Activated T-helper 1 cell treated with Interleukin-2 at 50 U/mL for 16 hours (primary cell): ENCODE measurements at places on chromosomes 16 and 17.

- no peak for DNase-seq
These were observed 19.7 kb downstream of the CIITA start for GRCh38 chr16:10896723-10897122.

GRCh38 chr17:64077379-64077778, 52.6 kb downstream of the ERN1 start:
- DNase-seq = no peak

GRCh38 chr17:49965524-49965909, 3.5 kb upstream of the DLX4 start:
- DNase-seq = no peak

DNA sequence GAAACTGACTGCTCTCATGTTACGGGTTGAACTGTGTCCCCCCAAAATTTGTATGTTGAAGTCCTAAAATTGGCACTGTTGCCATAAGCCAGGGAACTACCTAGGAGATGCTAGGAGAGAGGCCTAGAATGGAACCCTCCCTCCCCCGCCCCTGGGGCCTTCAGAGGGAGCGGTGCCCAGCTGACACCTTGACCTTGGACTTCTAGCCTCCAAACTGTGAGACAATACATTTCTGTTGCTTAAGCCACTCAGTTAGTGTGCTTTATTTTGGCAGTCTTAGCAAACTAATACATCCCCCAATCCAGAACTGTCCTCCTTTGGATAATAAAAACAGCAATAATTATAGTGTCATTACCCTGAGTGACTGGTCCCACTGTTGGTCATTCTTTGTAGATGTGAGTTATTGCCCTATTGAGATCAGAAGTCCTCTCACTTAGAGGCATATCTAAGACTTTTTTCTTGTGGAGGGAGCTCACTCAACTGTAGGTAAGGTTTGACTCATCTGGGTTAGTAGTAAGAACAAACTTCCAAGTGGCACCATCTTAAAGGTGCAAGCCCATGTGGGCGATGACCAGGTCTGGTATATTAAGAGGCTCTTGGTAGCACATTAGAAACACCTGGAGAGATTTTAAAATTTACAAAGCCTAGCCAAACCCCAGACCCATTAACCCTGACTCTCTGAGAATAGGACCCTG, 93.0 kb upstream of the HLF start:
- DNase-seq = no peak

DNA sequence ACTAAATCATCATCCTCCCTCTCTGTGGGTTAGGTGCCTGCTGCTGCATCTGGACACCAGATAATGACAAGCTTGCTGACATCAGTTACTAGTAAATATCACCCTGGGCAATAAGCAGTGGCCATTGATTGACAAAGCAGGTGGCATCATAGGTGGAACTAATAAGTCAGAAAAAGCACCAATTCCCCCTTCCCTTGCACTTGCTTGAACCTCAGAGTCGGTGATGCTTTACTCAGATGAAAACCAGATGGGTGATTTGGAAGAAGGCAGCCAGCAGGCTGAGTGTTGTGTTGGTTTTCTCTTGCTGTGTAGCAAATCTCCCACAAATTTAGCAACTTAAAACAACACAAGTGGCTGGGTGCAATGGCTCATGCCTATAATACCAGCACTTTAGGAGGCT, 146.9 kb upstream of the NOL11 start:
- DNase-seq = no peak

GRCh38 chr17:62135742-62136141, 70.7 kb upstream of the MED13 start:
- no peak for DNase-seq

DNA sequence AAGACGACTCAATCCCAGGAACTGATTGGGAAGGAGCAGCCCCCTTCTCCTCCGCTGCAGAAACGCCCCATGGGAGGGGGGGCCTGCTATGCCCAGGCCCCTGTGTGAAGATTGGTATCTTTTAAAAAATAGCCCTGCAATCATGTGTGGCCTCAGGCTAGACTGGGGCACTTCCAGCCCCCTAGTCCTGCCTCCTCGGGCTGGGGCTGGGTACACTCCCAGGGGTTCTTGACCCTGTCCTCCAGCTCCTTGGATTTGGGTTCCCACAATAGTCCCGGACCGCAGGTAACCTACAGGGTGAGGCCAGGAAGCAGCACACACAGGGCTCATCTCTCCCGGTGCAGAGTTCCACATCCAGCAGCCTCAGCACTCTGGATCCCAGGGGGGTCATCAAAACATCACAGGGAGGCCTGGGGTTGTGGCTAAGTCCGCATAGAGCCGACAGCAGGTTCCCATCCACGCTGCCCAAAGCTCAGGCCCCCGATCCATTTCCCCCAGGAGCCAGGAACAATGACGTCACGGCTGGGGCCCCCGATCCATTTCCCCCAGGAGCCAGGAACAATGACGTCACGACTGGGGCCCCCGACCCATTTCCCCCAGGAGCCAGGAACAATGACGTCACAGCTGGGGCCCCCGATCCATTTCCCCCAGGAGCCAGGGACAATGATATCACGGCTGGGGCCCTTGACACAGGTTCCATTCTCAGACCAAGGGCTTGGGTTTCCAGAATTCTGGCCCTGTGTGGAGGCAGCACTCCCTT, 202.4 kb downstream of the IRF8 start:
- no peak for DNase-seq

- peak; percentile 3 for DNase-seq
These were observed 631 bp downstream of the RETREG3 start for GRCh38 chr17:42608305-42609181.

GRCh38 chr16:4552541-4552940, 3.6 kb upstream of the C16orf96 start:
- no peak for DNase-seq

DNA sequence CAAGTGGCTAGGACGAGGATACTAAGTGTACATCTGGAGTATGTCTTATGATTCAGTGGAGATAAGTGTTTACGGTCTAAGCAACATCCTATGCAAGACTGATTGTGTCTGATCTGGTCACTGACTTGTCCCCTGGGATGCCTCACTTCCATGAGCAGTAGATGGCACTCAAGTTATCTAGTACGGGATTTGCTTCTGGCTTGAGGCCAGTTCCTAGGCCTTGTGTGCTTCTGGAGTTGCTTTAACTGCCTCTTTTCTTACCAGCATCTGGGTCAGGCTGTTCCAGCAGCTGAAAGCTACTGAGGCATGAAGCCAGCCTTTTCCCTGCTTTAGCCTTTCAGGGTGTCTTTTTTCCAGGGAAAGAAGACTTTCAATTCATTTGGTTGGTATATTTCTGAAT, 23.0 kb downstream of the SUPT6H start:
- DNase-seq = no peak

DNA sequence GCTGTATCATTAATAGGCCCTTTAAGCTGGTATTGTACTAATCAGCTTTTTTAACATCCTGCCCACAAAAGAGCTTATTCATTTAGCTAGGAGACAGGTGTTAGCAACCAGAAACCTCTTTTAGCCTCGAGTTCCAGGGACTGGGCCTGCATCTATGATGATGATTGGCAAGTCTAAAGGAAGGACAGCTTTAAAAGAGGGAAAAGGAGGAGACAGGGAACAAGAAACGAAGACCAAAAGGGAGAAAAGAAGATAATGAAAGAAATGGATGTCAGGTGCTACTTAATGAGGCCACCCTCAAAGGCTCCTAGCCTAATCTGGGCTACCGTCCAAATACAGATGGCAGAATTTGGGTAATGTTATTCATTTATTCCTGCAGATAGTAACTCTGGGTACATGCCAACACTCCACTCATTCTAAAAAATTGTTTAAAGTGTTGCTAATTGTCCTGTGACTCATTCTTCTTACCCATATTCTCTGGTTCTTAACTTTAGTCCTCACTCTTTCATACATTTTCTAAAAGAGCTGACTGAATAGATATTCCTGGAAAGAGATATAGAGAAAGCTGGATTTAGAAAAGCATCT, 18.7 kb upstream of the RFFL start:
- DNase-seq = no peak

DNA sequence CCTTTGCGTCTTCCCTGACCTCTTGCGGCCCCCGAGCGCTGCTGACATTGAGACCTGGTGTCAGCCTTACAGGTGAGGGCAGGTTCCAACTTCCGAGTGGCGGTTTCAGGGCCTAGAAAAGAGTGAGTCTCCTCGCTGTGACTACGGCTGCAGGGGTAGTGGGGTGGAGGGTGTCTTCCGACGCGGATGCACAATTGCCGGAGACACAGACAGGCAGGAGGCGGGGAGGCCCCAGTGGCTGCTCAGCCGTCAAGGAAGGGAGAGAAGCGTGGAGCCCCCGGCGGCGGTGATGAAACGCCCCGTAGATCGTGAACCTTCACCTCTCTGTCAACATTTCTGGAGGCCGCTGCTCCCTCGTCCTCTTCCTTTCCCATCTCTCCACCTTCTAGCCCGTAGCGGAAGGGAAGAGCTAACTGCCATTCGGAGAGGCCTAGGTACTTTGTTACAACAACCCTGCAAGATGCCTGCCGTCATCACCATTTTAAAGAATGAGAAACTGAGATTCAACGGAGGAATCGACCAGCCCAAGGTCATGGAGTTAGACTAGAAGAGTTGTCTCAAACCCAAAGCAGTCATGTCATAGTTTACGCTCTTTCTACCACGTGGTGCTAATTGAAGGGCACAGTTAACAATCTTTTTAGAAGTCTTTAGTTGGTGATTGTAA, 485 bp downstream of the DNAJA3 start:
- no peak for DNase-seq

DNA sequence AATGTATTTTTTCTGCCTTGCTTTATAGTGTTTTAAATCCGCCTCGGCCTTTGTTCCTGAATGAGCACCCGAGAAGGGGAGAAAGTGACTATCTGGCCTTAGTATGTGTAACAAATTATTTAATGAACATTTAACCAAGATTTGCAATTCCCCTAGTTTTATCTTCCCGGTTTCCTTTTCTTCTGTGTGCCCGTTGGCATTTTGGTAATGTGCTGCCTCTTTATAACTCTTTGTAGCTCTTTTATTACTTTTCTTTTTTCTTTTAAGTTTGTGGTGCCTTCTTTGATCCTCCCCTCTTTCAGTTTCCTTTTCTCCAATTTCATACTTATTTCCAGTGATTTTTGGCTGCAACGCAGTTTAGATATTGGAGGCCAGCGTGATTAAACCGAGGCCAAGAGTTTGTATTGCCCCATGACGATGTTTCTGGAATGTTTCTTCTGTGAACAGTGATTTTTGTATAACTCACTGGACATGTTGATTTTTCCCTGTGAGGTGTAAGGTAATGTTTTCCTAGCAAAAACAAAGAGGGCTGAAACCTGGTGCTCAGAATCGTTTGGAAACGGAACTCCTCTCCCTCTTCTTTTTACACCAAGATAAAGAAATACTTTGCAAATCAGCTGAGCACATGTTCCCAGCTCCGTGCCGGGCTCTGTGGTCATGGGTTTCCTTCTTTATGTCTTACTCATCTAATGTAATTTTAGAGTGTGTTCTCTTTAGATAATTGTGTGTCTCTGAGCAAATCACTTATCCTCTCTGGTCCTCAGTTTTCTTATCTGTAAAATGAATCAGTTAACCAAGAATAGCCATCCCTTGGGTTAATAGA, 344.3 kb downstream of the WWOX start:
- no peak for DNase-seq

DNA sequence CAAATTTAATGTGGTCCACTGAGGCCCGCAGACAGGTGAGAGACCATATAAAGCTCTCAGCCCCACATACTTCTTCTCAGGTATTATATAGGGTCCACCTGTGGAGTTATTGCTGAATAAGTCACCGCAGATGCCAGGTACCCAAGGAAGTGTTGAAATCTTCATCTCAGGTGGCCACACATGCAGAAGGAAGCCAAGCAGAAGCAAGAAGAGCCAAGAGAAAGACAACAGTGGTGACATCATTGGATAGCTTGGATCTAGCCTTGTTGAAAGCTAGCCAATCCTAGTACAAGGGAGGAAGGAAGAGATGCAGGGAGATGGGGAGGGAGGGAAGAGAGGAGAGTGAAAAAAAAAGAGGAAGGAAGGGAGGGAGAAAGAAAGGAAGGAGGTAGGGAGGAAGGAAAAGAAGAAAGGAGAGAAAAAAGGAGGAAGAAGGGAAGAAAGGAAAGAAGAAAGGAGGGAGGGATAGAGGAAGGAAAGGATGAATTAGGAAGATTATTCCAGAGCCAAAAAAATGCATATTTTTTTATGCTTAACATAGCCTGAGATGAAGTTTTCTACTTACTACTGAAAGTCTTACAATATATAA, 12.5 kb downstream of the ADAMTS18 start:
- DNase-seq = no peak
